Cerebellum (tissue), 4 donors: ENCODE measurements at places on chromosomes 12 and 14. TPM values are rescaled to one million over a fixed set of nuclear protein-coding genes. Genes with fewer than 3 reads are reported as not detected.

DNA sequence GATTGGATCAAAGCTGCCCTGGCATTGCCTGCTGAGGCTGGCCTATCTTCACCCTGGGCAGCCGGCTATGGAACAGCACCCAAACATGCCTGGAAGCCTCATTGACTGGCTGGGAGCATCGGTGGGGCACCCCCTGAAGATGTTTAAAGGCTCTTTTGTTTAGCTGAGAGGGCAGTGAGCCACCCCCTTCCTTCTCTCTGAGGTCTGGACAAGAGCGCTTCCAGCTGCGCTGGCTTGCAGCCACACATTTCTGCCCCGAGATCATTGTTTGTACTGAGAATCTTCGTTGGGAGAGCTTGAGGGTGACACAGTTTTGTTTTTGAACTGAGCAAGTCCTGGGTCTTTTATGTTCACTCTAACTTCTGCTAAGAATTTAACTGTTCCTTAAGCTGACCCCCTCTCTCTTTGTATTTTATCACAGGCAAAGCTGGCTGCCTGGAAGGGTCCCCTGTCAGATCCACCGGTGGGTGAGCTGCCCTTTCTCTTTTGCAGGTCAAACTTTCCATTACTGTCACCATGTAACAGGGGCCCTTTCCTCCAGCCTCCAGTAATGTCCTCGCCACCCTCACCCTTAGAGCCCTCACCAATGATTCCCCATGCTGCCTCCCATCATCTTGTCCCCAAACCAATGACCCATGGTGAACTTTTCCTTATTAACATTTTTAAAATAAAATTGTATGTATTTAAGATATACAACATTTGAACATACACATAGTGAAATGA, 212.2 kb downstream of the KIF26A start:
- DNase-seq, result no peak

GRCh38 chr14:43168371-43168925, 1338.6 kb downstream of the FSCB start:
- DNase-seq, result no peak

GRCh38 chr12:4273652-4274395, at the start of gene CCND2:
TSS of gene CCND2 (plus strand) at chr12:4273762. CDS start at chr12:4274041, 279 bp downstream.
- DNase-seq, result peak; percentile 71

GRCh38 chr12:86669010-86669409, 412.8 kb upstream of the MGAT4C start:
- no peak for DNase-seq

DNA sequence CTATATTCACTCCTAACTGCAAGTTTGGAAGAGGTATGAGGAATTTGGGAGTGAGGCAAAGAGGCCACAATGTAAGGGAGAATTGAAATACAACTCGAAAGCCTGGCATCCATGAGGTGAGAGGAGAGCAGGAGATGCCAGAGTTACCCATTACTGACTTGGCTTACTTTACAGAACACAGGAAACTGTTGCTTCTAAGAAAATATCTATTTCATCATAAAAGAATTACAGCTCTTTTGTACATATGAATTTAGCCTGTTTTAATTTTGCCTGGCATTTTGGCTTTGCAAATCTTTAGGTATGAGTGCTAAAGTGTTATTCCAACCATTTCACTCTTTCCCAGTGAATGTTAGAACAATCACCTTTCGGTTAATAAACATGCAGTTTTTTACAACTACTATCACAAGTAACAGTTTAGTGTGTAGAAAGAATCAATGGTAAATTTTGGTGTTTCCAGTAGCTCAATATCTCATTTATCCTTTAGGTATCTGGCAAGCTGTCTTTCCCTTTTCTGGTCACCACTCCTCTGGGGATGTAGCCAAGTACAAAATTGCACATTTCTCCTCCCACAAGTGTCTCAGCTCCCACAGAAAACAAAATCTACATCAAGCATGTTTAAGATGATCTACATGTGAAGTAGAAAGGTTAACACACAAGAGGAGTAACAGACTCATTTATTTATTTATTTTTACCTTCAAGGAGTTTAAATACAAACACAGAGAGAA, 196.6 kb upstream of the DCN start:
- DNase-seq, result no peak

GRCh38 chr12:57859121-57859520, 12.6 kb upstream of the CTDSP2 start:
- no peak for DNase-seq

- no peak for DNase-seq
Observed at GRCh38 chr14:102811971-102812370, 34.7 kb downstream of the TRAF3 start.

DNA sequence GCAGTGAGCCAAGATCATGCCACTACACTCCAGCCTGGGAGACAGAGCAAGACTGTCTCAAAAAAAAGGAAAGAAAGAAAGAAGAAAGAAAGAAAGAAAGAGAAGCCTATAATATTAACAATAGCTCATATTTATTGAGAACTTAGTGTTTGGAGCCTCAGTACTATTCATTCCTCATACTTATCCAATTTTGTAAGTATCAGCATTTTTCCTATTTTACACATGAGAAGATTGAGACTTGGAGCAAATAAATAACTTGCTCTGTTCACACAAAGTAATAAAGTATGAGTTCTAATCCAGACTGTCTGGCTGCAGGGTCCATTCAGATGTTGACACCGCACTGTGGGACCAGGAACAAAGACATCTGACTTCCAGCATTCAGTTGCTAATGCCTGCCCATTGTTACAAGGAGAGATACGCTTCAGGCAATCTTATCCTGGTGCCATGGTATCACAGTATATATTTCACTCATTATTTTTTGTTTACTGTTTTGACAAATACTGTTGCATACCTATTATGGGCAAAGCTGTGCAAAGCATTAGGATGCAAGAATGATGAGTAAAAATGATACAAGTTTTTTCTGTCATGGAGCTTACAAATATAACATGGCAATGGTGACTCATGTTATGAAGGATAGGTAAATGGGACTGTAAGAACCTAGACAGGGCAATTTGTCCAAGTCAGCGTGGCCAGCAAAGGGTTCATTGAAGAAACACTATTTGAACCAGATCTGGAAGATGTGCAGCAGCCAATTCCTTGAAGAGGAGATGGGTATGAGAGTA, 21.4 kb upstream of the TMTC2 start:
- DNase-seq, result no peak

DNA sequence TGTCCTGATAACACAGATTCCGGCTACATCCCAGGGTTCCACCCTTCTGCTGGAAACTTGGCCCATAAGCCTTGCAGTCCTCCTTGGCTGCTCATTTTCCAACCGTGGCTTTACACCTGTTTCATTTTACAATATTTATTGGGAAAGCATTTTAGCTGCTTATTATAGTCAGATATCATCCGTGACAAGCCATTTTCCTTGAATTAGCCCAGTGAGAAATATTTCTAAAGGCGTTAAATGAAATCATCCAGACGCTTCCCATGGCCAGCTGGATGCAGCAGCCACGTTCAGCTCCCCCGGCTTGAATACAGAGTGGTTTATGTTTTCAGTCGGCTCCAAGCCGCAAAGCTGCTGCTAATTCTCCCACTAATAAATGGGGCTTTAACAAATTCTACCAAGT, 245.0 kb upstream of the PELI2 start:
- DNase-seq, result no peak

ERP27 gene
- not detected for total RNA-seq

C1S gene
- 14.7 TPM for total RNA-seq

PCED1B gene
- total RNA-seq, result 0.27 TPM
